ENCODE measurements at places on chromosomes 13 and 19. TPM values are rescaled to one million over a fixed set of nuclear protein-coding genes. Genes with fewer than 3 reads are reported as not detected.

The IGFL1 gene
- total RNA-seq = not detected

The FGF22 gene
- not detected for total RNA-seq

The ZNF536 gene
- not detected for total RNA-seq

The MATK gene
- 0.57 TPM for total RNA-seq

The CALR3 gene
- not detected for total RNA-seq

The RNF113B gene
- total RNA-seq = not detected

DNA sequence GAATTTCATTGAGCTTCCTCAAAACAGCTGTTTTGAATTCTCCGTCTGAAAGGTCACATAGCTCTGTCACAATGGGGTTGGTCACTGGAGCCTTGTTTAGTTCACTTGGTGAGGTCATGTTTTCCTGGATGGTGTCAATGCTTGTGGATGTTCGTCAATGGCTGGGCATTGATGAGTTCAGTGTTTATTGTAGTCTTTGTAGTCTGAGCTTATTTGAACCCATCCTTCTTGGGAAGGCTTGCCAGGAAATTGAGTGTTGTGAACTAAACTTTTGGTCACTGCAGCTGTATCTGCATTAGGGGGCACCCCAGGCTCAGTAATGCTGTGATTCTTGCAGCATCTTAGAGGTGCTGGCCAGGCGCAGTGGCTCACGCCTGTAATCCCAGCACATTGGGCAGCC, 22.0 kb downstream of the BLOC1S3 start:
- H3K27ac ChIP-seq = no peak overlapping the region
- no peaks in the 10 kb centered on the region for H3K36me3 ChIP-seq
- H3K4me3 ChIP-seq = no peak overlapping the region
- no peaks in the 10 kb centered on the region for H3K4me1 ChIP-seq
- H3K27me3 ChIP-seq = no peaks in the 10 kb centered on the region

DNA sequence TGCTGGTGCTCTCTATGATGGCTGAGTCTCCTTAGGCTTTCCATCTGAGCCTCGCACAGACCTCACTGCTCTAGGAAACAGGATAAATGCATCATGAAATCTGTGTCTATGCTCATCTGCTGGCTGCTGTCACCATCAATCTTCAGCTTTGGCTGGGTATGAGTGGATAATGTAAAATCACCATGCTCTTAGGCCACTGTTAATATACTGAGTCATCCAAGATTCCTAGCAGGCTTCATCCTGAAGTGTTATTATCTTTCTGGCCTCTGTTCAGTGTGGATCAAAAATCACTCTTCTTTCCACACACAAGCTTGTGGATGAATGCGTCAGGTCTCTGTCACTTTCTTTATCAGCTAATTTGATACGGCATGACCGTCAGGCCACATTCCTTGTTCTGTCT, 317.4 kb downstream of the NALCN start:
- DNase-seq = no peak
- H3K27ac ChIP-seq = no peak overlapping the region
- no peaks in the 10 kb centered on the region for H3K27me3 ChIP-seq
- no peaks in the 10 kb centered on the region for H3K4me1 ChIP-seq
- no peaks in the 10 kb centered on the region for H3K36me3 ChIP-seq

GRCh38 chr19:29872224-29872731, 60.5 kb downstream of the CCNE1 start:
- H3K4me1 ChIP-seq = peaks cover 10% of the 10 kb centered on the region
- H3K27ac ChIP-seq = no peak overlapping the region
- no peak overlapping the region for H3K4me3 ChIP-seq
- H3K27me3 ChIP-seq = no peaks in the 10 kb centered on the region

- no peaks in the 10 kb centered on the region for H3K36me3 ChIP-seq
- H3K4me1 ChIP-seq = peaks cover 73% of the 10 kb centered on the region
- H3K27ac ChIP-seq = peak overlapping the region; percentile 81
- peak overlapping the region; percentile 27 for H3K4me3 ChIP-seq
- no peaks in the 10 kb centered on the region for H3K27me3 ChIP-seq
Observed at GRCh38 chr13:97276862-97277269, 54.7 kb downstream of the MBNL2 start.

DNA sequence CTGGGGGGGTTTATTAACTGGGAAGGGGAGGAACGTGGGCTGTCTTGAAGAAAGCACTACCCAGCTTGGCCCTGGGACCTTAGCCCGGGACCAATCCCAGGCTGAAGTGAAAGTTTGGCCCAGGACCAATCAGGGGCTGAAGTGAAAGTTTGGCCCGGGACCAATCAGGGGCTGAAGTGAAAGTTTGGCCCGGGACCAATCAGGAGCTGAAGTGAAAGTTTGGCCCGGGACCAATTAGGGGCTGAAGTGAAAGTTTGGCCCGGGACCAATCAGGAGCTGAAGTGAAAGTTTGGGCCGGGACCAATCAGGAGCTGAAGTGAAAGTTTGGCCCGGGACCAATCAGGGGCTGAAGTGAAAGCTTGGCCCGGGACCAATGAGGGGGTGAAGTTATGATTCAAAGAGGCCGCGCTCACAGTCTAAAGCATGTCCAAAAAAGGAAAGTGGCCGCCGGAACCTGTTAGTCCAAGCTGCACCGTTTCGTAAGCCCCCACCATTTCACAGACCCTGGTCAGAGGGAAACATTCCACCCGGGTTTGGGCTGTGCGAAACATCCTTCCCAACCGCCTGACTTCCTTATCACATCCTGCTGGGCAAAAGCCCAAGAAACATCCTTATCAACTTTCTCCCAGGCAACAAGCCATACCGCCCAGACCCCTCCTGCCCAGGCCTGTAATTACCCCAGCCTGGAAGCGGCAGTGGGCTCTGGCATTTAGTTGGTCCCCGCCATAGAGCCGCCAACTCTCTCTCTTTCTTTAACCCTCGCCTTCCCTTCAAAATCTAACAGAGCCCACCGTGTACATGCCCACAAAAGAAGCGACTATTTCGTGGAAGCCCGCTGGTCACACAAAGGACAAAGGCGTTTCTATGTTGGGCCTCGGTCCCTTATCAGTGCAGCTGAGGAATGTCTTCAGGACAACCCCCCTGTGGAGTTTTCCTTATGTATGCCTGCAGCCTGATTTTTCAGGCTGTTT, 1.1 kb downstream of the ZNF850 start:
- peak overlapping the region; percentile 88 for H3K4me3 ChIP-seq
- no peaks in the 10 kb centered on the region for H3K4me1 ChIP-seq
- DNase-seq = peak; percentile 69
- H3K36me3 ChIP-seq = no peaks in the 10 kb centered on the region
- peak overlapping the region; percentile 50 for H3K27ac ChIP-seq

DNA sequence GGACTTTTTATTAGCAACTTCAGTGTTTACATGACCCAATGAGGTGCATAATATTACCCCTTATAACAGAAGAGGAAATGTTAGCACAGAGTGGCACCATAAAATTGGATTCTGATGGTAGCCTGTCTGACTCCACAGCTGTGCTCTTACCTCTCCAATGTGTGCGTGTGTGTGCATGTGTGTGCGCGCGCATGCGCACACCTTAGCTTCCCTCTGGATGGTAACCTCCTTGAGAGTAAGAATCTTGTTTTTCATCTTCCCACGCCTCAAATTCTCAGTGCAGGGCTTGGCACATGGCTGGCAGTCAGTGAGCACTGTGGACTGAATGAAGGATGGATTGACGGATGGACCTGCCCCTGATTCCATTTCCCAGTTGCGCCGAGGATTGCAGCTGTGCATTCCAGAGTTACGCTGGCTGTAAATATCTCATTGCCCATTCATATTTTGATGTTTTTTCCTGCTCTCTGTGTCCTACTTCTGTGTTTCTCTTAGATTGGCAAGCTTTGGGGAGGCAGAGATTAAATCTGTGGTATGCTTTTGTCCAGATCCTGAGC, 99.2 kb upstream of the WASF3 start:
- H3K27me3 ChIP-seq = no peaks in the 10 kb centered on the region
- no peaks in the 10 kb centered on the region for H3K36me3 ChIP-seq
- H3K27ac ChIP-seq = no peak overlapping the region

- DNase-seq = no peak
- H3K27me3 ChIP-seq = no peaks in the 10 kb centered on the region
- H3K36me3 ChIP-seq = peaks cover 62% of the 10 kb centered on the region
- no peak overlapping the region for H3K27ac ChIP-seq
Observed at GRCh38 chr13:112837371-112838037, 131.5 kb upstream of the MCF2L start.

DNA sequence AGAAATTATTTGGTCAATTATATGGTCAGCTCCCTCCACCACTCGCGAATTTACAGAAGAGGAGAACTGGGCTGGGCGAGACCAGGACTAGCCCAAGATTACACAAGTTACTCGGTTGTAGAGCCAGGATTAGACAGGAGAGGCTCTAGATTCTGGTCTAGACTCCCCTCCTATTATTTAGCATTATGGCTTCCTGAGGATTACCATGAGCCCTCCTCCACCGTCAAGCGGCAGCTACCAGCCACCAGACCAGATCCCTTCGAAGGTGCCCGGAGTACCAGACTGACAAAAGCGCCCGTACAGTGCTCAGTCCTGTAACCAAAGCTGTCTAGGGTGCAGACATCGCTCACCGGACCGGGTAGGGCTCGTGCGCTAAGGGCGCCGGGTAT, 497 bp upstream of the MLNR start:
- no peaks in the 10 kb centered on the region for H3K4me1 ChIP-seq
- no peak for DNase-seq
- no peak overlapping the region for H3K27ac ChIP-seq
- H3K36me3 ChIP-seq = no peaks in the 10 kb centered on the region
- H3K4me3 ChIP-seq = peak overlapping the region; percentile 9
- no peaks in the 10 kb centered on the region for H3K27me3 ChIP-seq

DNA sequence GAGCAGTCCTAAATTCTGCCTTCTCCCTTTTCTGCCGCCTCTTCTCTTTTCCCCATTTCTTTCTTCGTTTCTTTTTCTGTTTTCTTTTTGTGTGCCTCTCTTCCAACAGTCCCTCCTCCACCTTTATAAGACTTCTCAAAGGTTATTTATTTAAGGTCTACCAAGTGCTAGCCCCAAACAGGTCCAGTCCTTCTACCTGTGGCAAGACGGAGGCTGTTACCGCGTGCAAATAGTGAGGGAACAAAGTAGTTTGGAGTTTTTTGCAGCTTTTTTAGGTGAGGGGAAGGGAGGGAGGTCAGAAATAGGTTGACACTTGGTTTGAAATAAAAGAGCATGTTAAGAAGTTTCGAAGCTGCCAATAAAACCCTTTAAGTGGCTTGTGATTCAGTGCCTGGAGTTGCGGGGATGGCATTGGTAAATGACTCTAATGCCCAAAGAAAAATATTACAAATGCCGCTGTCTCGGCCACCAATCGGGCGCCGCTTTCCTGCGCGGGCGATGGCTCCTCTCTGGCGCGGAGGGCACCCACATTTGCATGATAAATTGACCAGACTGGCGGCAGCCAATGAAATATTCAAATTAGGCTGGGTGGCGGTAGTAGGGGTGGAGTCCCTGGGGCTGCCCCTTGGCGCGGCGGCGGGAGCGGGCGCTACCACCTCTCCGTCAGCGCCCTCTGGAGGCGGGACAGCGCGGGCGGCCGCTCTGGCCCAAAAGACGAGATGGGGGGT, 7.5 kb upstream of the TSHZ3 start:
- DNase-seq = no peak
- no peaks in the 10 kb centered on the region for H3K4me1 ChIP-seq
- H3K27ac ChIP-seq = no peak overlapping the region

DNA sequence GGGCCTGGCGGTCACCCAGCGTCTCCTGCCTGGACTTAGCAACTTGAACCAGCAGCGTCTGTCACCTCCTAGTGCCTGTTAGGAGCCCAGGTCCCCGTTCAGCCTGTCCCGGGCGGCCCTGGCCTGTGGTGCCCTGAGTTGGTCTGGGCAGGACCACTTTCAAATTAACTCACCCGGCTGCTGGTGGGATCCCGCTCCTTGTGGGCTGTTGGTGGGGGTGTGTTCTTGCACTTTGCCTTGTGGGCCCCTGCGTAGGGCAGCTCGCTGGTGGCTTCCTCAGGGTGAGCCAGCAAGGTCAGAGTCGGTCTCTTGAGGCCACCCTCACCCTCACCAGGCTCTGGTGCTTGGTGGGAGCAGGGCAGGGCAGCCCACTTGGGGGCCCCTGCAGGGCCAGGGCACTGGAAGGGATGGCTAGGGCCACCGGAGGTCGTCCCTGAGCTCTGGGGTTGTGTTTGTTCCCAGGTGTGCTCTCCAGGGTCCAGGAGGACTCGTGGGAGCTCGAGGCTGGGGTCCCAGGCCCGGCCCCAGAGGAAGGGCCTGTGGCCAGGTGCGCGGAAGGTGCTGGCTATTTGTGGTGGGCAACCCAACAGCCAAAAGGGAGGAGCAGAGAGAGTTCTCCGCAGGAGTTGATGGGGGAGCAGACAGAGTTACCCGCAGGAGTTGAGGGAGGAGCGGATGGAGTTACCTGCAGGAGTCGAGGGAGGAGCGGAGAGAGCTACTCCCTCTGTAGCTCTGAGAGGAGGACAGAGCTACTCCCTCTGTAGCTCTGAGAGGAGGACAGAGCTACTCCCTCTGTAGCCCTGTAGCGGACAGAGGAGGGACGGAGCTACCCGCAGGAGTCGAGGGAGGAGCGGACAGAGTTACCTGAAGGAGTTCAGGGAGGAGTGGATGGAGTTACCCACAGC, 16.9 kb downstream of the TFDP1 start:
- no peak overlapping the region for H3K27ac ChIP-seq
- no peak for DNase-seq
- H3K27me3 ChIP-seq = no peaks in the 10 kb centered on the region
- H3K4me1 ChIP-seq = no peaks in the 10 kb centered on the region

DNA sequence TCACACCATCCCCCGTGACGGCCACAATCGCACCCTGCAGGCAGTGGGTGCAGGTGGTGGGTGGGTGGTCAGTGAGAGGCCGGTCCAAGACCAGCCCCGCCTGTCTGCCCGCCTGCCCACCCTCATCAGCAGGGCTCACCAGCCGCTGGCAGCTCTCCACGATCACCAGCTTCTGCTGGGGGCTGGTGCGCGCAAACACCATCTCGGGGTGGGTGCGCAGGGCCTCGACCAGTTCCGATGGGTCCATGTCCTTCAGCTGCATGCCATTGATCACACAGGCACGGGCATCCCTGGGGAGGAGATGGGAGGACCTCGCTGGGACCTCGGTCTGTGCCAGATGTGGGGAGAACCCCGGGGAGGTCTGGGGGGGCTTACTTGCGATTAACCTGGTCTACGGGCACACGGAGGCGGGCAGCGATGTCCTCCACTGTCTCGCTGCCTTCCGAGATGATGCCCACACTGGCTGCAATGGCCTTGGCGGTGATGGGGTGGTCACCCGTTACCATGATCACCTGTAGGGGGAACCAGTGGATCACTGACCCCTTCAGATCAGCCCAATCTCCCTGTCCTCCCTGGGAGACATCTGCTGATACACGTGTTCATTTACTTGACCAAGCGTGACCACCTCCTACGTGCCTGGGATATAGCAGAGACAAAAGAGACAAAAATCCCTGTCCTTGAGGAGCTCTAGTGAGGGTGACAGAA, 8.0 kb downstream of the ATP4A start:
- no peak overlapping the region for H3K27ac ChIP-seq
- no peak overlapping the region for H3K4me3 ChIP-seq
- H3K36me3 ChIP-seq = no peaks in the 10 kb centered on the region

- DNase-seq = no peak
- H3K36me3 ChIP-seq = no peaks in the 10 kb centered on the region
- H3K4me3 ChIP-seq = no peak overlapping the region
- H3K27ac ChIP-seq = no peak overlapping the region
- no peaks in the 10 kb centered on the region for H3K27me3 ChIP-seq
Observed at GRCh38 chr13:99203601-99204579, 3.2 kb downstream of the UBAC2 start.
